ENCODE measurements at places on chromosomes 2 and 18. TPM values are rescaled to one million over a fixed set of nuclear protein-coding genes. Genes with fewer than 3 reads are reported as not detected.

The UNC80 gene
- total RNA-seq, result not detected

The GPR39 gene
- not detected for total RNA-seq

The MIB1 gene
- 21.3 TPM for total RNA-seq

The GREB1L gene
- not detected for total RNA-seq

The LIPG gene
- not detected for total RNA-seq

The STARD6 gene
- total RNA-seq, result not detected

The AMER3 gene
- not detected for total RNA-seq

The OSBPL1A gene
- 1.8 TPM for total RNA-seq

The FN1 gene
- total RNA-seq, result 1.0 TPM

The SCG2 gene
- not detected for total RNA-seq

The FSHR gene
- total RNA-seq, result not detected

The CCDC178 gene
- not detected for total RNA-seq
